ENCODE measurements at places on chromosomes 5 and 9.

GRCh38 chr5:175750511-175750931 is 92.7 kb downstream of the HRH2 start:
- DNase-seq, result no peak

DNA sequence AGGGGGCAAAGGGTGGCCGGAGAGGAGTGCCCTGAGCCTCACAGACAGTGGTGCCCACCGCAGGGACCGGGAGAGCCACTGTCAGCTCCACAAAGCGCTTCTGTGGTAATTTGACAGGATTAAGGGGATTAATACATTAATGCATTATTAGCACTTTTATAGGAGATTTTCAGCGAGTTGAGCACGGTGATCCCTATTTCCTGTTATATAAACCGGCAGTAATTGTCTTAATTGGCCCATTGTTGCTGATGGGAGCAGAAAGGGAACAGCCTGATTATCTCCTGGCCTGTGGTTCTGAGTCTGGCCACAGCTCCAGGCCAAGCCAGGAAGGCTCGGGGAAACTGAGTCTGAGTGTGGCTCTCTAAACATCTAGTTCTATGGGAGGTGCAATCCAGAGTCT is 423.6 kb downstream of the CDK5RAP2 start:
- no peak for DNase-seq

- no peak for DNase-seq
These were observed 47.4 kb downstream of the ADAM19 start for GRCh38 chr5:157528036-157528632.

- no peak for DNase-seq
These were observed 24.8 kb upstream of the TERT start for GRCh38 chr5:1319436-1320256.

GRCh38 chr9:133144142-133144903 is 19.4 kb downstream of the GBGT1 start:
- DNase-seq, result peak; percentile 80

- no peak for DNase-seq
These were observed 691 bp downstream of the DMXL1 start for GRCh38 chr5:119071561-119071995.

DNA sequence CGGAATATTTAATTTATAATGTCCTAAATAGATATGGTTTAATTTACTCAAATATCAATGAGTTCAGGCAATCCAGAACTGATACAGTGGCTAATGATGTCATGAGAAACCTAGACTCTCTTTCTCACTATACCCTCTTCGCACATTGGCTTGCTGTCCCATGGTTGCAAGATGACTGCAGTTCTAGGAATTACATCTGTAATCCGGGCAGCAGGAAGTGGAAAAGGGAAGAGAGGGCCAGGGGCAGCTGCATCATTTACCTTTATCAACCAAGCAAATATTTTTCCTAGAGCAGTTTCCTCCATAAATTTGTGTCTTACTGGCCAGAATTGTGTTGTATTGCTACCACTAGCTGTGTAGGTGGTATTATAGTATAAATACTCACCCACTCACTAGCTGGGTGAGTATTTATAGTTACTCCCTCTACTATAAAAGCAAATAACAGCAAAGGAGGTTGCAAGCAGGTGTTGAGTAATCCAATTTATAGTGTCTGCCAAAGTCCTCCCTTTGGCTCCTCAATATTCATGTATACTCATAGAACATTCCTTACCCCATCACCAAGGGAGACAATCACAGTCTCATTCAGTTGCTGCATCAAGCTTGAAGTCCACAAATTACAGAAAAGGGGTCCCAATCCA is 168.8 kb downstream of the DROSHA start:
- no peak for DNase-seq

GRCh38 chr9:93326654-93327053 is 124.8 kb upstream of the FAM120A start:
- DNase-seq, result no peak

GRCh38 chr9:93089481-93089991 is 6.5 kb upstream of the CARD19 start:
- DNase-seq, result no peak

GRCh38 chr9:117403848-117404247 is 11.0 kb downstream of the ASTN2 start:
- no peak for DNase-seq

DNA sequence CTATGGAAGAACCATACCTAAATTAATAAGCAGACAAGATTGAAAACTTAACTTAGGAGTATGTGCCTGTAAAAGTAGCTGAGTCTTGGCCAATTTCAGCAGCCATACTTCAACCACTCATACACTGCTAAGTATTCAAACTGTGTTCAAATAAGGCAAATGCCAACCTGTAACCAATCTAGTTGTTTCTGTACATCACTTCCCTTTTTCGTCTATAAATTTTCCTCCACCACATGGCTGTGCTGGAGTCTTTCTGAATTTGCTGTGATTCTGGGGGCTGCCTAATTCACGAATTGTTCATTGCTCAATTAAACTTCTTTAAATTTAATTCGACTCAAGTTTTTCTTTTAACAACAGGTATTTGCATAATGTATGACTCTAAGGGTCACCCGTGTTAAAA is 184.4 kb downstream of the PLK2 start:
- DNase-seq, result no peak

DNA sequence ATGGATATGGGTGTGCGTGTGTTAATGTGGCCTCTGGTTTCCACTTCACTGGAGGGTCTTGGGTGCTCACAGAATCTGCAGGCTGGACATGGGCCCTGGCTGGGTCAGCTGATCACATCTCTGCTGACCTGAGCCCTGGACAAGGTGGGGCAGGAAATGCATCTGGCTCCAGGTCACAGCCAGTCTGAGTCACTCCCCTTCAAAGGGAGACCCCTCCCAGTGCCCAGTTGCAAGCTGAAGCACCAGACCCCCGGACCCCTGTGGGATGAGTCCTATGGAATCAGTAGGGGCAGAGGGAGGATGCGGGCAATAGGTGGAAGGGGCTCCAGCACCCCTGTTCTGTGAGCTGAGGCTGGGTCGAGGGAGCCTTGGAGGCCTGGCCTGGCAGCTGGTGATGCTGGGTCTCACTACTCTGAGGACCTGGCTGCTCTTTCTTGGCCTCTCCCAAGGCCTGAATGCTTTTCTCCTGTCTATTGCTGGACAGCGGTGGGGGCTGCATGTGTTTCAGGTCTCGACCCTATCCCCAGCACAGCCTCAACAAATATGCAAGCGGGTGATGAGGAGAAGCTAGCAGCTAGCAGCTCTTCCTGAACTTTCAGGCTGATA is 54.5 kb downstream of the PHF2 start:
- no peak for DNase-seq

DNA sequence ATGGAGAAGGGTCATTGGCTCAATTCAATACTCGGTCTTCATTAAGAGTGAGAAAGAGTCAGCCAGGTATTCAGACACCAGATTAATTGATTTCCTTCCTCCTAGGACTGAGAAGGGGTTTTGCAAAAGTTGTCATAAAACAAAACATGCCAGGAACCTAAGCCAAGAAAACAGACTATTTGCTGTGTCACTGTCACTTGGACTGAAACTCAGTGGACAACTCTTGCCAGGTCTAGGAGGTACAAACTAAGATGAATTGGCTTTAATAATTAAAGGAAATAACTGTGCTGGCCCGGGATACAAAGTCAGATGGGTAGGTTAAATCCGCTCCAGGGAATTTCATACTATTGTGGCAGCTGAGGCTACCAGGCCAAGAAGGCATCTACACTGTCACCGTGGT is 71.1 kb upstream of the TBC1D9B start:
- DNase-seq, result no peak

DNA sequence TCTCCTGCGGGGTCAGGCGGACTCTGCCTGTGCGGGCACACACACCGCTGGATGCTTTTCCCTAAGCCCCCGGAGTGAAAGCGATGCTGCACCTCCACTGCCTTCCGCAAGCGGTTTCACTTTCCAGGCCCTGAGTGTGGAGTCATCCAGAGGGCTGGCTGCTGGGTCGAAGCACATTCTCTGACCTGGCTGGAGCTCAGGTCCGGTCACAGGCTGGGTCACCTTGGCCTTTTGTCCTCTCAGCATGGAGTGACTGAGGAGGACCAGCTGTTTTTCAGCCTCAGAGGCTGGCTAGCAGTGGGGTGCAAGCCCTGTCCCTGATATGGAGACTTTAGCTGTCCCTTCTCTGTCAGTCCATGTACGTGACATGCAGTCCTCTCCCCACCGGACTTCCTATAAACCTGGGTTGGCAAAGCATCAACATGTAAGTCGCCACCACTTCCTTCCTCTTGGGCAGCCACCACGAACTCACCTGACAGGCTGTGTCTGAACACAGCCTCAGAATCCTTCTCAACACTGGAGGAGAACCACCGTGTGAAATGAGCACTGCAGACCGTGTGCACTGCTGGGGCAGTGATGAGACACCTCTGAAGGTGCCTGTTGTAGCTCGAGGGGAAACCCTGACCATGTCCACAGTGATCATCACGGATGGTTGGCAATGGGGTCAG is 51.3 kb downstream of the GADD45G start:
- no peak for DNase-seq

- no peak for DNase-seq
These were observed 1.9 kb upstream of the CLPTM1L start for GRCh38 chr5:1346627-1347440.

DNA sequence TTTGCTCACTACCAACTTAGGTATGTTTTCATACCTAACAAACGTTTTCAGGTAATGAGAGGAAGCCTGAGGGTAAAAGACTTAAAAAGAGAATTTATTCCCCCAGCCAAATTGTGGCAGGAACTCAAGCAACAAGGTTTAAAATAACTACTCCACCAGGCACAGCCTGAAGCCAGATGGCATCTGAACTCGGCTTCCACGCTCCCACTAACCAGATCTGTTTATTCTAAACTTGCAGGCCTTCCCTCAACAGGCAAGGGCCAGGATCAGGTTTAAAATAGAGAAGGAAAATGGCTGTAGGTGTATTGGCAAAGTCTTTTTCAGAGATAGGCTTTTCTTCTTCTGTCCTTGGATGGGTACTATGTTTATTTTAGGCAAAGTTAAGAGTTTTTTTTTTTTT is 89.4 kb downstream of the OTULIN start:
- no peak for DNase-seq

GRCh38 chr9:93099551-93100275 is 3.7 kb downstream of the CARD19 start:
- no peak for DNase-seq

GRCh38 chr5:138258704-138259292 is 15.6 kb downstream of the GFRA3 start:
- DNase-seq, result no peak

All from hypothalamus (tissue), 51 donors.